Activated gamma-delta T cell treated with Interleukin-2 at 50 U/mL for 16 hours (primary cell): ENCODE measurements at places on chromosomes 1 and 21.
A peak's percentile ranks its signal among the peaks of the same experiment; 100 is the strongest.

DNA sequence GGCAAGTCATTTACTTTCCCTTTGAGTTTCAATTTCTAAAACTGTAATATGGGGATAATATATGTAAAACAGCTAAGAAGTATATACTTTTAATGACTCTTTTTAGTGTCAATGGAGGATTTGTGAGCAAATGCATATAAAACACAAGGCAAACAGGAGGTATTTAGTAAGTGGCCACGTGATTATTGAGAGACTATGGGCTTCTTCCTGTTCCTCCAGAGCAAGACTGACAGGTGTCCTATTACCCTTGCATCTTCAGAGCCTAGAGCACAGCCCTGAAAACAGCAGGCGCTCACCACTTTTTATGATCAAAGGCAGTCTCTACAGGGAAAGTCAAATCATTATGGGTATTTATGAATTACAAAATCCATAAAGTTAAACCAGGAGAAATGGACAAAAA lies 941 bp upstream of the ROR1 start:
- DNase-seq: no peak

- no peak for DNase-seq
Measured at GRCh38 chr1:17729248-17729647, 25.9 kb upstream of the ACTL8 start.

GRCh38 chr1:71303617-71304041 lies 222.8 kb upstream of the ZRANB2 start:
- DNase-seq: no peak

DNA sequence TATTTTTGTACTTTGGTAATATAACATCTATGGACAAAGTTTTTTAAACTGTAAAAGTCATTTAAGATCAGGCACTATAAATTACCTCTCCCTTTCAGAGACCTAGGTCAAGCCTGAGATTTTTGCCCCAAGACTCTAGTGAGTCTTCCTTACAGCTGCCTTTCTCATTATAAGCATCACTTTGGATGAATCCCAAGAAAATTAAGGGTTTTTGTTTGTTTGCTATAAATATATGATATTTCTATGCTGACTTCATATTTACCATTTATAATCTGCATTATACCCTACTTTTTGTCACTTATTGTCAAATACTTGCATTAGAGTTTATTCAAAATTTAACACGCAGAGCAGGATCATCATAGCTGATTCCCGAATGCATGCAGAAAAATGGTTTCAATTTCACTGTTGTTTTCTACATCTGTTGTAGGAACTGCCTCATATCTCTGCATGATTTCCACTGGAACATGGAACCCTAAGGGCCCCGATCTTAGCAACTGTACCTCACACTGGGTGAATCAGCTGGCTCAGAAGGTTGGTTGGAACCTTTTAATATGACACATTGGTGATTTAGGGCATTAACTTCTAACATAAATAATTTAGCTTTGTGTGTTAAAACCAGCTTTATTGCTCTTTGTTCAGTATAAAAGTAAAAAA lies 150.0 kb downstream of the ADGRL2 start:
- no peak for DNase-seq

DNA sequence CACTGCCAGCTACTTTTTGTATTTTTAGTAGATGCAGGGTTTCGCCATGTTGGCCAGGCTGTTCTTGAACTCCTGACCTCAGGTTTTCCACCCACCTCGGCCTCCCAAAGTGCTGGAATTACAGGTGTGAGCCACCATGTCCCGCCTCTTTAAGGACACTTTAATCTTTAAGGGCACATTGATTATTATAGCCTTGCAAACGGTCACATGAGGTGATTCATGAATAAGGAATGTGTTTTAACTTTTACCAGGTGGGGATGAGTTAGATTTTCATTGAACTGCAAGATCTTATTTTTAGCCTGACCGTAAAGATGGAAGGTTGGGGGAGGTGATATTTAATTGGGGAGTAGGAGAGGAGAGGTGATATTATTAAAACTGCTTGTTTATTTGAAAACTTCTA lies 61.9 kb downstream of the TBCE start:
- DNase-seq: no peak

DNA sequence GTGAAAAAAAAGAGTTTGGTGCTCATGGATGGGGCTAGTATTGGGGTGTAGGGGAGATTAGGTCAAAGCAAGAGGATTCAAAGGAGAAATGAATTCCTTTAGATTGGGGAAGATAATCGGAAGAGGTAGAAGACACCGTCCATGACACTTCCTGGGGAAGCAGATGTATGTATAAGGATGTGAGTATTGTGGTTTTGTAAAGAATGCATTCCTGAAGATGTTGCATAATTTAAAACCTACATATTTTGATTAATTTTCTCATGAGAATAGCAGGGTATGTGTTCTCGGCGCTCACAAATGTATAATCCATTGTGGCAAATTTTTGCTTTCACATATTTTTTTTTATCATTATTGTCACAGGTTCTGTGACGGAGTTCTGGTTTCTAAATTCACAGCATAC lies 5.5 kb upstream of the LGALS8 start:
- no peak for DNase-seq

- peak; percentile 37 for DNase-seq
Measured at GRCh38 chr1:93591676-93592550, 89.7 kb downstream of the BCAR3 start.

DNA sequence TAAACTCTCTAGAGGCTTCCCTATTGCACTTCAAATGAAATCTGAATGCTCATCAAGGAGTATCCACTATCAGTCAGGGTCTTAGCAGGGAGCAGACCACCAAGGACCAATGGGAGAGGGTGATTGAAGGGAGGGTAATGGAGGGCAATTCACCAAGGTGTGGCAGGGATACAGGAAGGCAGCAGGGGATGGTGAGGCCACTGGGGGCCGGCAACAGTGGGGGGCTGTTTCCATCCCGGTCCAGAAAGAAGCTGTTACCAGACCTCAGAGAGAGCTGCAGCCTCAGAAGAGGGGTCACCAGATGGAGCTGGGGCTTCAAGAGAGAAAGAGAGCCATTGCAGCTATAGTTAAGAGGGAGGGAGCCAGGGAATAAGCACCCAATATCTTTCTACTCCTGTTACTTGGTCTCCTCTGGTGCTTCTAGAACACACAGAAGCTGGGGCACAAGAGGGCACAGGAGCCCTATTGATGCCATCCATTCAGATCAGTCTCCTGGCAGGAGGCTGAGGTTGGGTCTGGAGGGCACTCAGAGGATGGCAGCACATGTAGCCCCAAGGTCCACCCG lies 417.6 kb downstream of the PTPRU start:
- DNase-seq: no peak

- DNase-seq: no peak
Measured at GRCh38 chr1:200973937-200974657, 49.4 kb downstream of the KIF21B start.

DNA sequence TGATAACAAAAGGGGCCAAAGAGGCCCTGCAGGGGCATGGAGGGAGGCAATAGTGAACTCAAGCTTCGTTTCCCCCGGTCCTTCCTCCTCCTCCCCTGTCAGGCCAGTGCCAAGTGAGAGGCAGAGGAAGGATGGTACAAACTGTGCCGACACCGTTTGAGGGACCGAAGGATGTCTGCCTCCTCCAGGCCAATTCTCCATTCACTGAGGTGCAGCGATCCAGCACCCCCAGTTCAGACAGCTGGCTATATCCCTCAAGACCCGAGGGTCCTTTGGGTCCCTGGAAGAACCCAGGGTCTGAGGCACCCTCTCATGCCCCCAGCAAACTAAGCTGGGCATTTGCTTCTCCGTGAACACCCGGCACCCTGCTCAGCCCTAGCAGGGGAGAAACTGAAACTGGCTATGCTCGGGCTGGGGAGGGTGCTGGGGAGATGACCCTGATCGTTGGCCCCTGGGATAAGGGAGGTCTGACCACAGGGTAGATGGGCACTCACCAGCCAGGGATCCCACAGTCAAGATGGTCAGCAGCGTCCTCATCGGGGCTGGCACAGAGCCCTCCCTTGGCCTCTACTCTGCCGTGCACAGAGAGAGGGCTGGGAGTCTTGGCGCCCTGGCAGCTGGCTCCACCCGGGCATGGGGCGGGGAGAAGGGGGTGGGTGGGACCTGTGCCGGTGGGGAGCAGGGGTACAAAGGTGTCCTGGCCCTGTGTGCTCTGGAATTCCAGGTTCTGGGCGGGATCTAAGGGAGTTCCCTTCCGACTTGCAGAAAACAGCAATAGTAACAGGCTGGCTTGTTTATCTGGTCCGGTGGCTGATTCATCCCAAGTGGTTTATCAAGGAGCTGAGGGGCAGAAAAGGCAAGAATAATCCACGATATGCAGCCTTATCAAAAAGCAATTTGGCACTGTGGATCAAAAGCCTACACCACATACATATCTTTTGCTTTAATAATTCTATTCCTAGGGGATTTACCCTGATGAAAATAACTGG lies at the start of gene IL22RA1:
Gene IL22RA1, minus strand, starts transcription at position 595 of the 989 bp plus-strand sequence. Its CDS starts 58 bp downstream, at position 537.
- no peak for DNase-seq

DNA sequence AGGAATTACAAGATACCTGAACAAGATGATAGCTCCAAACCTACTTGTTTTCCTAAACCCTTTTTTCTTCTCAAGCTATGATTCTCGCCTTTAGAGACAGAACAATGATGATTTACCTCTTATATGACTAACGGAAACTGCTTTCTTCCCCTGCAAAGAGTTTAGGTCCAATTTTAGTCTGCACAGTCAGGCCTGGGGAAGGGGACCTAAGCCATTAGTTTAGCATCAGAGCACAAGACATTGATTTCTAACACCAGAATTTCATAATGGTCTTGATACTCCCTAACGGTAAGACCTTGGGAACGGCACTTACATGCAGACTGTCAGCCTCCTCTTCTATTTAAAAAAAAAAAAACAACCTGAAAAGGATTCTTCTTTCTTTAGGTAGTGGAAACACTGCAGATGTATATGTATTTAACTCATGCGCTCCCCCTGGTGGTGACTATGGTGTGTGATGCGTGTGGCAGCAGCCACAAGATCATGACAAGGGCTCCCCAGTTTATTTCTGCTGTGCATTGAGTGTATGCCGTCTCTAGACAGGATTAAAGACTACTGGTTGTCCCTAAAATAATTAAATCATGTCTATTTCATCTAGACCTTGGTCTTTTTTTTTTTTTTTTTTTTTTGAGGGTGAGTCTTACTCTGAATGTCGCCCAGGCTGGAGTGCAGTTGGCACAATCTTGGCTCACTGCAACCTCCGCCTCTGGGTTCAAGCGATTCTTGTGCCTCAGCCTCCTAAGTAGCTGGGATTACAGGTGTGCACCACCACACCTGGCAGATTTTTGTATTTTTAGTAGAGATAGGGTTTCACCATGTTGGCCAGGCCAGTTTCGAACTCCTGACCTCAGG lies 37.3 kb upstream of the TMEM222 start:
- DNase-seq: peak; percentile 91

GRCh38 chr1:83850834-83851233 lies 148.1 kb downstream of the TTLL7 start:
- DNase-seq: no peak

DNA sequence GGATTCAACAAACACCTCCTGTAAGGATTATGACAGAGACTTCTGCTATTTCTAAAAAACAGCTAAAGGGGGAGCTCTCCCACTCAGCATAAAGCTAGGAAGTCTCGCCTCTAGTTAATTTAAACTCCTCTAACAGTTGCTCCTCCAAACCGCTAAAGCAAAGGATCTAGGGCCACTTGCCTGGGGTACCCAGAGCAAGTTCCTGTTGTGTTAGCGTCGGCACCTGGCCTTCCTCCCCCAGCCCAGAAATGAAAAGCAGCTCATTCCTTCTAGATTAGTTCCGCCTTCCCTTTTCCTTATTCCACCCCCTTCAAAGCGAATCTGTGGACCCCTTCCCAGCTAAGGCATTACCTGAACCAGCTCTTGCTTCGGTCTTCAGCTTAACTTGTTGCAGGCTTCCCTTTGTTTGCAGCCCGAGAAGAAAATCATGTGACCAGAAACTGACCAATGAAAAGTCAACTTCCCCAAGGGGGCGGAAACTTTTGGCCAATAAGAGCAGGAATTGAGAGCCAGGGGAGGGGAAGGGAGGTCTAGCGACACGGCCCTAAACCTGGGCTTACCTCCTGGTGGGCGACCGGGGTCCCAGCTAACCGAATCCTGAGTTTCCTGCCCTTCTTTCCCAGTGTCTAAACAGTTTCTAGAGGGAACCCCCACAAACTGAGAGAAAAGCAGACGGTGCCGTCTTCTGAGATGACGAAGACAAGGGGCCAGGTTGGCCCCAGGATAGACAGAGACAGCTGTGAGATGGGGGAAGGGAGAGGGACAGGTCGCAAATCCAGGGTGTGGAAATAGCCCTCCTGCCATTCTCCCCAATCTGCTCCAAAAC lies at the start of gene PBXIP1:
Gene PBXIP1, minus strand, starts transcription at position 382 of the 826 bp plus-strand sequence. CDS start 2,378 bp downstream, outside the sequence.
- DNase-seq: peak; percentile 79

GRCh38 chr1:100955322-100955721 lies 59.4 kb downstream of the SLC30A7 start:
- no peak for DNase-seq

DNA sequence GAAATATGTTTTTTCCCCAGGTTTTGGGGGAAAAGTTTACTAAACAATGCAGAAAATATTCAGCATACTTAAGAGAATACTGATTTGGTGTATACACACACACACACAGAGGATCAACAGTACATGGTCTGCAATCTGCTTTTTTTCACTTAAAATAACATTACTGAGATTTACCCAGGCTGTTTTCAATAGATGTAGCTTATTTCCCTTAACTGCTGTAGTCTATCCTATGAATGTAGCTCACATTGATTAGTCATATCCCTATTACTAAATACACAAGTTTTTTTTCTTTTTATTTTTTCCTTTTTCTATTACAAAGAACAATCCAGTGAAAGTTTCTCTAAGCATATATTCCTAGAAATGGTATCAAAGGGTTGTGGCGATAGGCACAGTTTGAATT lies 266.7 kb upstream of the GREM2 start:
- DNase-seq: no peak
